ENCODE measurements at places on chromosomes 2 and 18.

- no peak for DNase-seq
These were observed 234.2 kb upstream of the SPOPL start for GRCh38 chr2:138267161-138267901.

DNA sequence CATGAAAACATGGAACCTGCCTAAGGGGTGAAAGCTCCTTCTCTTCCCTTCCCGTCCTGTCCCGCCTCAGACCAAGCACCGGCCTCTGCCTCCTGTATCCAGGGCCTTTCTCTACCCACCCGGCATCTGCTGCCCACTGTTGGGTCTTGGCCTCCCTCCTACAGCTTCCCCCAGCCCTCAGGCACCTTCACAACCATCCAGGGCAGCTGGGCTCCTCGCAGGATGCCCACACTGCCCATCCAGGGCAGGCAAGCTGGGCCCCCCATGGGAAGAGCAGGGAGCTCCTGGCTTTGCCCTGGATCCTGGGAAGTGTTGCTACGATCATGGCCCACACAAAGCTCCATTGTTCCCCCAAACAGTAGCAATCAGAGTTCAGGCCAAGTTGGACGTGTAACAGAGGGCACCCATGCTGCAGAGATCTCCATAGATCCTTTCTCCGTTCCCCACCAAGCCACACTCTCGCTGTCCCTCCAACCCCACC lies 206.6 kb downstream of the NDUFA10 start:
- no peak for DNase-seq

DNA sequence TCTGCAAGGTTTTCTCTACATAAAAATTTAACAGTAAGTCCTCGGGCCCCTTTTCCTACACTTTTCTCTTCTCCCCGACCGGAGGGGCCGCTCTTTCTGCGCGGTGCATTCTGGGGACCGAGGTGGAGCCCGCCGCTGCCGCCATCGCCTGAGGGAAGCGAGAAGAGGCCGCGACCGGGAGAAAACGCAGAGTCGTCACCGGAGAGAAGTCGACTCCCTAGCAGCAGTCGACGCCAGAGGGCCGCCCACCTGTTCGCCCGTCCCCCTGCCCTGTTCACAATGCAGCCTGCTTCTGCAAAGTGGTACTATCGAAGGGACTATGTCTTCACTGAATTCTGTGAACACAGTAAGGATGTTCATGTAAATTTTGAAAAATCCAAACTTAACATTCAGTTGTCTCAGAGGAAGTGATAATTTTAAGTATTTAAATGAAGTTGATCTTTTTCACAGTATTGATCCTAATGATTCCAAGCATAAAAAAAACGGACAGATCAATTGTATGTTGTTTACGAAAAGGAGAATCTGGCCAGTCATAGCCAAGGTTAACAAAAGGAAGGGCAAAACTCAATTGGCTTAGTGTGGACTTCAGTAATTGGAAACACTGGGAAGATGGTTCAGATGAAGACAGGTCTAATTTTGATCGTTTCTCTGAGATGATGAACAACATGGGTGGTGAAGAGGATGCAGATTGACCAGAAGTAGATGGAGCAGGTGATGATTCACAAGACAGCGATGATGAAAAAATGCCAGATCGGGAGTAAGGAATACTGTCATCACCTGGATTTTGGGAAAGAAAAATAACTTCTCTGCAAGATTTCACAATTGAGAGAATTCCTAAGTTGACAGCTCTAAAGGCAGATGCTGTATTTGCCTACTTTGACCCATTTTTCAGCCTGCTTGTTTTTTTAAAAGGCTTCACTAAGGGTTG lies 55.8 kb downstream of the ASXL2 start:
- peak; percentile 45 for DNase-seq

- DNase-seq = no peak
These were observed 115.6 kb downstream of the LPIN1 start for GRCh38 chr2:11862049-11862448.

- no peak for DNase-seq
These were observed 58.2 kb upstream of the SNTG2 start for GRCh38 chr2:892401-892800.

Data from stimulated activated CD4-positive, alpha-beta T cell treated with anti-CD3 and anti-CD28 coated beads, Interleukin-2, amount 100 ng/mL, for 48 hours (primary cell).